ENCODE measurements at places on chromosomes 7 and 10.

DNA sequence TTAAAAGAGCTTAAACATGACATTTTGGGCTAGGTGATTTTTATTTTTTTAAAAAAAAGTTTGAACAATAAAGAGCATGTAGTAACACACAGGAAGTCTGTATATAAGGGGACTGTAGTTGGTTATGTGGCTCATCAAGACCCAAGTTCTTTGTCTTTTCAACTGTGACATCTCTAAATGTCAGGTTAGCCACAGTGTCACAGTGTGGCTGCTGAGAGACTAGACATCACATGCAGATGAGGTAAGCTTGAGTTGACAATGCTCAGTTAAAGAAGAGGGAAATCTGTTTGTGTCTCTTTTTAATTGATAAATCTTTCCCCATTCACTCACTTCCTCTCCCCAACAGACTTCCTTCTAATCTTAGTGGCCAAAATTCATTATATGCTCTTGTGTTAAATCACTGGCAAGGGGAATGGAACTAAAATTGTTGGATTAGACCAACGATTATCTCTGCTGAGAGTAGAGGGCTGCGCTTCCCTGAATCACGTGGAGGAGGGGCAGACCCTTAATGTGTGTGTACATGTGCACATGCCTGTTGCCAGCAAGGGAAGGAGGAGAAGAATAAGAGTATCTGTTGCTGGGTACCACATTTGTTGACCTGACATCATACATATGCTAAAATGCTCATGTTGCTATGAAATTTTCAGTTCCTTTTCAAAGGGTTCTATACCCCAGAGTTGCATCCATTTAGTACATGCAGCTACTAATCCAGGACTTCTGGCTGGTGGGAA, 78.3 kb downstream of the MMRN2 start:
- no peak for DNase-seq

GRCh38 chr10:77619964-77620703, 17.5 kb downstream of the KCNMA1 start:
- no peak for DNase-seq

- DNase-seq, result no peak
Measured at GRCh38 chr10:32939296-32940111, 18.5 kb downstream of the ITGB1 start.

- no peak for DNase-seq
Measured at GRCh38 chr10:83957168-83957947, 182.0 kb upstream of the GHITM start.

GRCh38 chr10:23525406-23525805, 86.5 kb downstream of the OTUD1 start:
- DNase-seq, result no peak

DNA sequence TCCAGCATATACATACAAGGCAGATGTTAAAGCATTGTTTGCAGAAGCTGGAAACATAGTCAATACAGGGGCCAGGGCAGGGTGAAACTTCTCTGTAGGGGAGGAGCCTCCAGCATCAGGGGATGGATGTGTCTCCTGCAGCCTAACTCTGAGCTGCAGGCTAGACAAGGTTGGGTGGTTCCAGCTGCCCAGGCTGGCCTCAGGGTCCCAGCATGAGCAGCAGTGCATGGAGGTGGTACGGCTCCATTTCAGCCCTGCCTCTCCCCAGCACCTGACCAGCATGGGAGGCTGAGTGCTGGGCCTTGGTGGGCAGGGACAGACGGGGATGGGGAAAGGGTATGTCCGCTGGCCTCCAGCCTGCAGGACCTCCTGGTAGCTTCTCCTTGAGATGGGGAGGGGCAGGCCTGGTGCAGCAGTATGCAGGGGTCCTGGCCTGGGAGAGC, 7.4 kb upstream of the TBRG4 start:
- DNase-seq, result no peak

DNA sequence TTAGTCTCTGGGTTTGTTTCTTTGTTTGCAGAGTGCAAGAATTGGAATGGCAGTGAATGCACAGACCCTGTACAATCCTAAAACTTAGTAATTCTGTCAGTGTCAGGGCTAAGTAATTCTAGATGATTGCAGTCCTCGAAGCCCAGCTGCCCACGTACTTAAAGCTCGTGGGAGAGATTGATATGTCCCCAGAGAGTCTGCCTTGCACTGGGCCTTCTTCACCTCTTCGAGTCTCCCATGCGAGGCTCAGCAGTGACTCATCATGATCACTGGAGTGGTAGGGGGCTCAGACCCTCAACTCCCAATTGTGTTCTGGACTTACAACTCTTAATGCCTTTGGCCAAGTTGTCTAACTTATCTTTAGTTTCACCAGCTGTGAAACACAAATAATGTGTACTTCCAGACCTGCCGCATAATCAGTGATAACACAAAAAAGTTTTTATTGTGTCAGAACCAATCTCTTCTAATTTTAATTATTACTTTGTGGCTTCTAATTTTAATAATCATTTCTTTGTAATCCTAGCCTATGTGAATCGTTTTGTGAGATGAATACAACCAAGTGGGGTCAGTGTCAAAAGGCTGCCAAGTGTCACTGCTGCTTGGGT, 345.6 kb upstream of the LRGUK start:
- DNase-seq, result no peak

- DNase-seq, result no peak
Measured at GRCh38 chr10:62723375-62723774, 81.1 kb upstream of the ADO start.

DNA sequence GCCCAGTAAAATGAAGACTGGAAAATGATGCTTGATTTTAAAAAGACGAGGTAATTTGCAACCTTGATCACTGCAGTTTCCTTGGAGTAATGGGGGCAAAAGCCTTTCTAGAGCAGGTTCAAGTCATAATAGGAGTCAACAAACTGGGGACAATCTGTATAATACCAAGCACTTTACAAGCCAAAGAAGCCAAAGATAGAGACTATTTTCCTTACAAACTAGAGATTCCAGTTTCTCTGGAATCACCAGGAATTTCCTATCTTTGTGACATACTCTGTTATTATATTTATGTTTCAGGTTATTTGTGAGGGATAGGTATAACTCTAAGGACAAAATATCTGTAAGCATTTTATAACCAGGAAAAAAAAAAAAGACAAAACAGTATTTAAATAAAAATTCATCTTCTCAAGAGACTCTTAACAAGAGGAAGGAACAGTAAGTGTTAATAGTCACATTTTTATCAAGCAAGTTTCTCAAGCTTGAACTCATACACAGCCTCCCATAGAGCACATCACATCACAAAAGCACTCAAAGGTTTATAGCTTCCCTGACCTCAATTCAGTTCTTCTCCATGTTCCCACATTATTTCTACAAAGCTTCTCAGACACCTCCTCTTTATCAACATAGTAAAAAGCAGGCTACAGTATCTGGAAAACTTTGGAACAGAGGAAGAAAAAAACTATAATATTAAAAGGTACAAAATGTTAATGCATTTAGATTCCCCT, 18.9 kb downstream of the JMJD1C start:
- DNase-seq, result no peak

GRCh38 chr10:51156926-51157325, 82.6 kb downstream of the PRKG1 start:
- no peak for DNase-seq

- DNase-seq, result no peak
Measured at GRCh38 chr7:116971869-116972268, 18.6 kb downstream of the ST7 start.

DNA sequence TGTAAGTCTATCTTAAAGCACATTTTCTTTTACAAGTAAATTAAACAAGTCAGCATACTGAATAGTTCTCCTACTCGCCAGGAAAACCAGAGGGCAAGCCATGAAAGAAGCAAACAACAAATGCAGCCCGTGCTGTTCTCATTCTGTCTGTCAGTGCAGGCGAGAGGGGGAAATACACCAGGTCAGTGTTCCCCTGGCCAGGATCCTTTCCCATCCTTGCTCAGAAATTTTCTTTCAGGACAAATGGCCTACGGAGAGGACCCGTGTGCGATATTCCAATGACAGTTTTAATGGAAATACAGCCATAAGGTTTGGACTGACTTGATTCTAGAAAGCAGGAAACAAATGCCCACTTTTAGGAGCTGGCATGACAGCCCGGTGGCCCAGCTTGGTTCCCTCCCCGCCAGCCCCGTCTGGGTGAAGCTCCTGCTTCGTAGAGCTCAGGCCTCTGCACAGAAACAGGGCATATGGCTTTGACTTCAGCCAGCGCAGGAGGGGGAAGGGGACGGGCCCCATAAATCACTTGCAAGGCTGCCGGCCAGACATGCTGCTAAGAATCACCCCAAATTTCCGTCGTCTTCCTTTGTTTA, 67.8 kb downstream of the FRMD4A start:
- no peak for DNase-seq

DNA sequence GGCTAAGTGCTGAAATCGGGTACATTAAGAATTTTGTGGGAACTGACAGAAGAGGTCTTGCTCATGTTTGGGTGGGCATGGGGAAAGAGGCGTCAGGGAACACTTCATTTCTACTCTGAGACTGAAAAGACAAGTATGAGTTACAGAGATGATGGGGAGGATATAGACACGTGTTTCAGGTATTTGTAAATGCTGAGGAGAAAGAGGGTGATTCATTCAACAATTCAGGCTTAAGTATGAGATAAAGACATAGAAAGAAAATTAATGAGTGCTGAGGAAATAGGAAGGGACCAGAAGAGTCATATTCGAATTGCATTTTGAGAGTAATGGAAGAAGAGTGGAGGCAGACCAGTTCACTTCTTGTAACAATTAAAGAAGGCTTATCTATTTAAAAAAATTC, 143.6 kb downstream of the HBP1 start:
- no peak for DNase-seq

DNA sequence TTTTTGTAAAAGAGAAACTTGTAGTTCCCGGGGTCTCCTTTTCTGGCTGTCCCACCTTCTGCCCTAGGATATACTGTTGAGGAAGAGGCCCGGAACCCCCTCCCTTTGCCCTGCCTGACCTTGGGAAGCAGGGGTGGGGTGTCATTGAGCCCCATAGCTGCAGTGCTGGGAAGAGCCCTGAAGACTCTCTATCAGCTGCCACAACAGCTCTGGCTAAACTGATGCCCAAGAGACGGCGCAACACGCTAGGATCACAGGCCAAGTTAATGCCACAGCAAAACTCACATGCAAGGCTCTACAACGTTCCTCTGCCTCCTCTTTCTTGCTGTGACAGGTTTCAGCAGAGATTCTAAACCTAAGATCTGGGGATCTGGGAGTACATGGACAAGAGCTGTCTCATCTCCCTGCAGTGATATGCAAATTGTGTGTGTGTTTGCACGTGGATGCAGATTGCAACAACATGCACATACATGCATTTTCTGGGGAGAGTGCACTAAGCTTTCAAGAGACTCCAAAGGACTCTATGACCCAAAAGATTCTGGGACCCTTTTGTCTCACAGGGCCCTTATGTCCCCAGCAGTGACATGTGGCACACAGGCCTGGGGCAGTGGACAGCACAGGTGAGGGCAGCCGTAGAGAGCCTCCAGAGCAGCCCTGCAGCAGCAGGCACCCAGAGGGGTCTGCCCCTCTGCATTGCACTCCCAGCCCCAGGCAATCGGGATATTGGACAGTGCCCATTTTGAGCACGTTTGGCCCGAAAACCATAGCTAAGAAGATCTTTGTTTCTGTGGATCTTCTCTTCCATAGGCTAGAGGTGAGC, 2.5 kb downstream of the RASSF4 start:
- DNase-seq, result no peak

DNA sequence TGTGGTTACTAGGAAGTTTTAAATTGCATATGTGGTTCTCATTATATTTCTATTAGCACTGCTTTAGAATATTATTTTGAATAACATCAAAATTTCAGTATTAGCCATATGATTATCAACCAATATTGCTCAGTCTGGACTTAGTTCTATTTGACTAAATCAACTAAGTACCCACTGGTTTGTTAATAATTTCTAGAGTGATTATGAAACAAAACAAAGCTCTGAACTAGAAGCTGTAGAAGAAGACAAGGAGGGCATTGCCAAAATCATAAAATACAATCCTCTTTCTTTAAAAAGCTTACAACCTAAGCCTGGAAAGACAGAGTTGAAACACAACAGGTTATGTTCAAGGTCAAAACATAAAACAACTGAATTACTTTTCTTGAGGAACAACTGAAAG, 204.7 kb downstream of the KMT2C start:
- peak; percentile 1 for DNase-seq

DNA sequence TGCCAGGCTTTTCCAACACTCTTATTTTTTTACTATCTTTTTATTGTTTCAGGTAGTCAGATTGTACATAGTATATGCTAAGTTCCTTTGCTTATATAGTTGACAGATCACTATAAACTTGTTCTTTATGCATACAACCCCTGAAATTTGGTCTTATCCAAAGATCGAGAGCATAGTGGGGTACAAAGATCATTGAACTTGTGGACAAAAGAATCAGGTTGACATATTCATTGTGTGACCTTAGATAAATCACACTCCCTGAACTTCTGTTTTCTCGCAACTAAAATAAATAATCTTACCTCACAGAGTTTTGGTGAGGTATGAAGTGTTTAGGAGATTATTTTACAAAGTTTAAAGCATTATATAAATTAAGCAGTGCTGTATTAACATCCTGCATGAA, 22.1 kb downstream of the ZNF277 start:
- DNase-seq, result no peak

- no peak for DNase-seq
Measured at GRCh38 chr7:78073609-78074382, 275.2 kb downstream of the PHTF2 start.

GRCh38 chr7:50739744-50740435, 42.8 kb downstream of the GRB10 start:
- DNase-seq, result no peak

GRCh38 chr10:59234816-59235429, 58.5 kb downstream of the PHYHIPL start:
- no peak for DNase-seq

DNA sequence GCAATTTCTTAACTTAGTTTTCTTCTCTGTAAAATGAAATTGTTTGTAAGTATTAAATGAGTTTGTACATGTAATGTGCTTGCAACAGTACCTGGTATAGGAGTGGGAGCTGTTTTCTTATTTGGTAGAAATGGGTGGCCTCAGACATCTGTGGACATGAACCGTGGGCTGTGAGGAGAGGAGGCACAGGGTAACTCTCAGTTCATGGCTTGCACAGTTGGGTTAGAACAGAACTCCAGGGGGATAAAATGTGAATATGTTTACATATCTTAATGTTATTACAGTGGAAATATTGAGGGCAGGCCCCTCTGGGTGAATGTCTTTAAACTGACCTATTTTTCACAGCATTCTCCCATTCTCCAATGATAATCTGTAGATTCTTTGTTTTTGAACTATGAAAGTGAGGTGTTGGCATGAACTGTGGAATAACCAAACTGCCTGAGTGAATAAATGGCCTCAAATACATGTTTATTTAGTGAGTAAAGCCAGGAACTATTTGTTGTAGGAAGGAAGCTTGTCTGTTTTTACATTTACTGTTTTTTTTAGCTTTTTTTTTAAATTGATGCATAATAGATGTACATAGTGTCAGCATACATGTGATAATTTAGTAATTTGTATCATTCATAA, 2.6 kb downstream of the ABCA13 start:
- DNase-seq, result no peak

- DNase-seq, result no peak
Measured at GRCh38 chr10:6124666-6125065, 35.8 kb downstream of the RBM17 start.

DNA sequence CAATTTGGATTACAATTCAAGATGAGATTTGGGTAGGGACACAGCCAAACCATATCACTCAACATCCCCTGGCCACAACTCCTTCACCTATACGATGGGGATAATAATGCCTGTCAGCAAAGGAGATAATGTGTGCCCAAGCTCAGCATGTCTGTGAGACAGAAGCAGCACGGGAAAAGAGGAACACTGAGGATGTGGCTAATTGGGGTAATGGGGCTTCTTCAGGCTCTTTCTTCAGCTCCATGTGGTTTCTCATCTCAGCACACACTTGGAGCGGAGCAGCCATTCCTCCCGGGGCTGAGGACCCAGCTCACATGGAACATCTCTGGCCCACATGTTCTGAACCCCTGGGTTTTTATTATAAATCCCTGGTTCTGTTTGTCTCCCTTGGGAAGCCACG, 136.0 kb upstream of the NAMPT start:
- DNase-seq, result no peak

All from HuH-7 (cell line).